COR-L47 (cell line): ENCODE measurements at places on chromosomes 2 and 18.

DNA sequence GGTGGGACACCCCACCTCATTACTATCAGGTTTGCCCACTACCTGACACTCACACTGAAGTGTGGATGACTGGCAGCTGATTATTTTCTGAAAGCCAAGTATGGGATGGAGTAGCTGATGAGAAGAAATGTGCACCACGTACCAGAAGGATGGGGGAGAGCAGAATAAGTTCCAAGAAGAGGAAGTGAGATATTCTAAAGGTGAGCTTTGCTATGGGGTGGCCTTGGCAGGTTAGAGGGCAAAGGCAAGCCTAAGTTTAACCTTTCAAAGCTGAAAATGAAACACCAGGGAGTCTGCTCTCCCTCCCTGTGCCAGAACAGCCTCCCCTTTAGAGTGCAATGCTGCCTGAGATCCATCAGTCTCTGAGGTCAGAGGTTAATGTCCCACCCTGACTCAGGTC lies 196.1 kb upstream of the OSR1 start:
- no peak for DNase-seq

- no peak for DNase-seq
Measured at GRCh38 chr2:2688254-2688653, 357.2 kb upstream of the MYT1L start.

GRCh38 chr18:36330435-36331052 lies 33.0 kb downstream of the FHOD3 start:
- DNase-seq, result no peak

DNA sequence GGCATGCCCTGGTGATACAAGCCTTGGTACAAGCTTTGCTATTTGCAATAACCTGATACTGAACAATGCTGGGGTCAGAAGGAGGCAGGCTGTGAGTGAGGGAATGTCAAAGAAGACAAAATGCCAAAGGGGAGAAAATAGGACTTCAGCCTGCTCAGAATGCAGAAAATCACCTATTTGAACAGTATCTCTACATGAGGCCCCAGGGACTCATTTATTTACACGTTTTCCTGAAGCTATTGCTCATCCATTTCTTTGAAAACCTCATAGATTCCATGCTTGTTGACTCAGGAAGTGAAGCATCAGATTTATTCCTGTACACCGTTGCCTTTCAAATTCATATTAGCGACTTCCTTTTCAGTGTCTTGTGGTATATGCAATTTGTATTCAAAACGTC lies 69.4 kb upstream of the CBLN2 start:
- DNase-seq, result no peak

DNA sequence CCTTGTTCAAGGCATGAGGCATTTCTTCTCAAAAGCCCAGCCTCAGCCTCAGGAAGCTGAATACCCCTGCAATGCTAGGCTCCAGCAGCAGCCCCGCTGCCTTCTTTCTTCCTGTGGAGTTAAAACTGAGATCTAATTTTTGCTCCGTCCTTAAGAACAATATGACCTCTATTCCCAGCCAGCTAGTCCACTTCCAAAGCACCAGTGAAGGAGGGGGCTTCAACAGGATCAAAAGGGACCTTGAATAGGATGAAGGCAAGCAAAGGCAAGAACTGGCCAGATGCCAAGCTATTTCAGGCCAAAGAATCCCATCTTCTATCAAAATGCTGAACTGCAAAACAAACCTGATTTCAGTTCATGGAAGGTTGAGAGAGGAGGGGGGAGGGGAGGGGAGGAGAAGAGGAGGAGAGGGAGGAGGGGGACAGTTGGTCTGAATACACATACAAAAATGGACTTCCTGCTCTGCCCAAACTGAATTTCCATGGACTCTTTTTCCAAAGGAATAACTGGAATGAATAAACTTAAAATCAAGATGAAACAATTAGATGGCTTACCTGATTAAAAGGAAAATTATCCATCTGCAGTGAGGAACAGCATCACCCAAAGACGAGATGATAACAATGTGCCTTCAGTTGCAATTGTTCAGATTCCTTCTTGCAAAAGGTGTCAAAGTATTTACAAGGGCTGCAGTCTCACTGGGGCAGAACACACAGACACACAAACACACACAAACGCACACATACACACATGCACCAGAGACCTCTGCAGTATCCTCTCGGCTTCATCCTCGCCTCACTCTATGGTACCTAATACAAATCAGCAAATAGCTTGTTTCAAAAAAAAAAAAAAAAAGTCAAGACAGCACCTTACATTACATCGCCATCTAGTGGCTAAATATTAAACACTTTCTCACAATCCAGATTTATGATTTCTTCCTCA lies at the start of gene SCN1A:
Gene SCN1A (minus strand): TSS at position 804 of the 939 bp plus-strand sequence. CDS start 54,399 bp downstream, outside the sequence.
- DNase-seq, result peak; percentile 76

DNA sequence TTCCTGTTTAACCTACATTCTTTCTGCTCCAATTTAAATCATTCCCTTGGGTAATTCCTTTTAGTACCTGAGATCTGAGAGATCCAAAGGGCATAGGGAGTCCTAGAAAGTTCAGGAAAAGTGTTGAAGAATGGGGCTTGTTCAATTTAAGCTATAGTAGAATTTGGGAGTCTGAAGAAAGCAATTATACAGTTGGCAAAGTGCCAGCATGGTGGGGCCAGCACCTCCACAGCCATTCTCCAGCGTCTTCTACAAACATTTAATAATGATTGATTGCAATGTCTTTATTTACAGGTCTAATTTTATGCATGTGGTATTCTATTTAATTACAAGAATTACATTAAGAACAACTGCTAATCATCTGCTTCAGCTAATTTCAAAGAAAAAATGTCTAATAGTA lies 957.7 kb upstream of the GYPC start:
- DNase-seq, result no peak

DNA sequence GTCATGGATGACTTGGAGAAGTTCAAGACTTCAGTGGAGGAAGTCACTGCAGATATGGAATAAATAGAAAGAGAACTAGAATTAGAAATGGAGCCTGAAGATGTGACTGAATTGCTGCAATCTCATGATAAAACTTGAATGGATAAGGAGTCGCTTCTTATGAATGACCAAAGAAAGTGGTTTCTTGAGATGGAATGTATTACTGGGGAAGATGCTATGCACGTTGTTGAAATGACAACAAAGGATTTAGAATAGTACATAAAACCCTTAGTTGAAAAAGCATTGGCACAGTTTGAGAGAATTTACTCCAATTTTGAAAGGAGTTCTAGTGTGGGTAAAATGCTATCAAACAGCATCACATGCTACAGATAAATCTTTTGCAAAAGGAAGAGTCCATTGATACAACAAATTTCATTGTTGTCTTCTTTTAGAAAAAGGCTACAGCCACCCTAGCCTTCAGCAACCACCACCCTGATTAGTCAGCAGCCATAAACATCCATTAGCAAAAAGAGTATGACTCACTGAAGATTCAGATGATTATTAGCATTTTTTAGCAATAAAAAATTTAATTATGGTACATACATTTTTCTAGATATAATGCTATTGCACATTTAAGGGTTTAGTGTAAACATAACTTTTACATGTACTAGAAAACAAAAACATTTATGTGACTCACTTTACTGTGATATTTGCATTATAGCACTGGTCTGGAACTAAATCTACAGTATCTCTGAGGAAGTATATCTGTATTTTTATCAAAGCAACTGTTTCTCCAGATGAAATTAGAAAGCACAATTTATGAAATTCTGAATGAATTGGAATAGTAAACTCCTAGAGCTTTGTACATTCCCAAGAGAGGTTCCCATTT lies 110.5 kb upstream of the TACR1 start:
- no peak for DNase-seq

GRCh38 chr2:76120176-76120575 lies 409.5 kb upstream of the GCFC2 start:
- no peak for DNase-seq

DNA sequence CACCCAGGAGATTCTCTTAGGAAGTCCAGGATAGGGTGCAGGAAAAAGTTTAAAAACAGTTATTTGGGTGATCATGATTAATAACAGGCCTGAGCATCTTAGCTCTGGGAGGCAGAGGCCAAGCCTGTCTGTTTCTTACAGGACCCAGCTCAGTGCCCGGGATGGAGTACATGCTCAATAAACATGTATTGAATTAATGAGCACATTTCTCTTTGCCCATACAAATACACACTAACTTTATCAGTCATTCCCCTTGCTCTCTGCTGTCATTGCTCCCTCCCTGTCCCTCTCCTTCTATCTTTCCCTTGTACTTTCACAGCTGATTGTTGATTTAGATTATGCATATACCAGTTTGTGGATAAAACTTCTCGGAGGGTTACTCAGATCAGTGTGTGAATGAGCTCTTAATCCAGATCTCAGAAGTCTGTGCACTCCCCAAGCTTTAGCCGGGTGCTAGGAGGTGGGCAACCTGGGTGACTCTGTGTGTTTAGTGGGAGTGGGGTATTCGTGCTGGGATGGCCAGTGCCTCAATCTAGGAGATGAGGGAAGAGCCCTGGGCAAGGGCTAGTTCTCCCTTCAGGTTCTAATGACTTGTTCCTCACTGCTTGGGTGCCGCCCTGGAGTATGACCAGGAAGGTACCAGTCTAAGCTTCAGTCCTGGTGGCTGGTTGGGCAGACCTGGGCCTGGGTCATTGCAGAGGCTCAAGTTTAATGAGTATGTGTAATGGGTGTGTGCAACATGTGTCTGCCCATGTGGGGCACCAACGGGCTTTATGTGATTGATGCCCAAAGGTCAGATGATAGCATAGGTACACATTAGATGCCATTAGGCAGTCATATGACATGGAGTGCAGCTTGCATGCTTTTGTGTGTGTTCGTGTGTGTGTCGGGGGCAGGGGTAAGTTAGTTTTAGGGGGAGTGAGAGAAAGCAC lies 10.6 kb downstream of the EMX1 start:
- DNase-seq, result no peak

GRCh38 chr2:105183555-105184323 lies 57.8 kb upstream of the GPR45 start:
- DNase-seq, result no peak

DNA sequence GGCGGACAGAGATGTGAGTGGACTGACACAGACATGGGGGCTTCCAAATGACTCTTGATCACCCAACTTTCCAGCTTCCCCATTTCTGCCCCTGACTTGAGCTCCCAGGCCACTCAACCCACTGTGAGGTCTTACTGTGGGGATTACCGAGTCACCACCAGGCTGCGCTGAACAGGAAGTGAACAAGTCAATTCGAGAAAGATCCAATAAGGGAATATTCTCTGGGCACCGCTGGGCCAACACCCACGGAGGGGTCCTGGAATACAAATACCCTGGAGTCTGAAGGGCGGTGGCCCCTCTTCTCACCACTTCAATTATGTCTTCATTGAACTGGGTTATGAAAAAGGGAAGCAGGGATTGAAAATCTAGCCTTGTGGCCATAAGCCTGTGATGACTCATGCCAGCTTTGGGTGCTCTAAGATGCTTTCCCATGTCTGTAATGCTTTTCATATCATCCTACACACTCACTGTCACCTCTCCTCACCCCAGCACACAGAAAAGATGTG lies 37.7 kb downstream of the BCL11A start:
- no peak for DNase-seq

DNA sequence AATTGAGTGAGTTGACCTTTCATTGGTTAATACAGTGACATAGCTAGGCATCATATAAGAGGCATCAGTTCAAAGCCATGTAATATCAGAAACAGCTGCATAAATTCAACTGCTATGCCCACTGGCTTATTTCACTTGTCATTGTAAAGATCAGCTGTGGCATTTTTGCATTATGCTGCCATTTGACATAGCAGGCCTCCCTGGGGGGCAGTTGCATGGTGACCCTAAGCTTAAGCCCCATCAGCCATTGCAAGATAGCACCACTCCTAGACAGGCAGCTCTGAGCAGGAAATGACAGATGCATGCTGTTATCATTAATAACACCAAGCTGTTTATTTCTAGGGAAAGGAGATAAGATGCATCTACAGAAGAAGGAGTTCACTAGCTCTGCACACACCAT lies 233.4 kb upstream of the CNTNAP5 start:
- no peak for DNase-seq

DNA sequence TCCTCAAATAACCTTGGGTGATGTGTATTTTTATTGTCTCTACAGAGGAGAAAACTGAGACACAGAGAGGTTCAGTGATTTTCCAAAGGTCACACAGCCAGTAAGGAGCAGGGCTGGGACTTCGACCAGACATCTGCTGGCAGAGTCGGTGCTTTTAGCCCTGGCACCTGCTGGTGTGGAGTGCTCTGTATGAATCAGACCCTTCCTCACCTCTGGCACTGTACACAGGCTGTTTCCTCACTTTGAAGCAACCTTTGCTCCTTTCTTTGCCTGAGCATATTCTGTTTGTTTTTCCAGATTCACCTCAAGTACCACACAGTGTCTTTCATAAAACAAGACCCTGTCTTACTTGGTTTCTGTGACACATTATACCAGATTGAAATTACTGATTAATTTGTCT lies 107.9 kb downstream of the DPP10 start:
- DNase-seq, result no peak

GRCh38 chr2:240998995-240999791 lies 775 bp downstream of the SNED1 start:
- DNase-seq, result no peak

- DNase-seq, result no peak
Measured at GRCh38 chr2:103268841-103269498, 507.1 kb downstream of the TMEM182 start.

GRCh38 chr2:134683561-134684112 lies 35.2 kb downstream of the TMEM163 start:
- DNase-seq, result no peak

GRCh38 chr2:231751042-231751815 lies 29.9 kb downstream of the PDE6D start:
- no peak for DNase-seq

GRCh38 chr2:152127628-152128027 lies 28.8 kb upstream of the CACNB4 start:
- DNase-seq, result no peak

- DNase-seq, result no peak
Measured at GRCh38 chr2:46977280-46977665, 61.7 kb upstream of the MCFD2 start.

DNA sequence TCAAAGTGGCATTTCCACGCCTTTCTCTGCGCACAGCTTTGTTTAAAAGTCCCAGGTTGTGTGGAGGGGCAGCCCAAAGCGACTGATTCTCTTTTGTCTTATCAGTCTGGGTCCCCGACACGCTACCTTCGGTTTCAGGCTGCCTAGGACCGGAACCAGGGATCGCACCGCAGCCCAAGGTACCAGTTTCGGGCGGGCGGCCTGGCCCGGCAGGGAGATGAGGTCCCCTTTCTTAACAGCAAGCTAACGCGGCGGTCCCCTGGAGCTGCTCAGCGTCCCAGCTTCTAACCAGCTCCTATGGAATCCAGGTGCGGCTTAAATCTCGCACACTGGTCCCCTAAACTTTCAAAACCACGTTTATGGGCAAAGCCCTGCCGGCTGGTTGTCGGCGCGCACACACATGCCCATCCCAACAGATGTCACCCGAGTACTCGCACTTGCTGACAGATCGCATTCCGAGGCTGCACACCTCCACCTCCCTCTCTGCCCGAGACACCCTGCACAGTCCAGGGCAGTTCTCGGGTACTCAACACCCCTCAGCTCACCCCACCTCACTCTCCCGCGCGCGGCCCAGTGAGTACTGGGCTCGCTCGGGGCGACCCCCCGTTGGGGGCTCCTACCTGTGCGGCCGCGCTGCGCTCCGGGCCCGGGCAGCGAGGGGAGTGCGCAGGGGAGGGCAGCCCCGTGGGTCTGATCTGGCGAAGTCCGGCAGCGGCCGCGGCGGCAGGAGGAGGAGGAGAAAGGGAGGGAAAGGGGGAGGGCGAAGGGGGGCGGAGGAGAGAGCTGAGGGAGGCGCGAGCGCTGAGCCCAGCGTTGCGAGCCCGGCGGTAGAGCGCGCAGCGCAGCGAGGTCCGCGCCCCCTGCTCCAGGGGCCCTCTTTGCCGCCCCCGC lies at the start of gene EFEMP1:
Gene EFEMP1 (minus strand): TSS at position 692 of the 891 bp plus-strand sequence. CDS start 1,342 bp downstream, outside the sequence.
- DNase-seq, result peak; percentile 23

GRCh38 chr2:177625744-177626650 lies 233.4 kb downstream of the AGPS start:
- peak; percentile 76 for DNase-seq
